ENCODE measurements at places on chromosomes 5 and 9.

DNA sequence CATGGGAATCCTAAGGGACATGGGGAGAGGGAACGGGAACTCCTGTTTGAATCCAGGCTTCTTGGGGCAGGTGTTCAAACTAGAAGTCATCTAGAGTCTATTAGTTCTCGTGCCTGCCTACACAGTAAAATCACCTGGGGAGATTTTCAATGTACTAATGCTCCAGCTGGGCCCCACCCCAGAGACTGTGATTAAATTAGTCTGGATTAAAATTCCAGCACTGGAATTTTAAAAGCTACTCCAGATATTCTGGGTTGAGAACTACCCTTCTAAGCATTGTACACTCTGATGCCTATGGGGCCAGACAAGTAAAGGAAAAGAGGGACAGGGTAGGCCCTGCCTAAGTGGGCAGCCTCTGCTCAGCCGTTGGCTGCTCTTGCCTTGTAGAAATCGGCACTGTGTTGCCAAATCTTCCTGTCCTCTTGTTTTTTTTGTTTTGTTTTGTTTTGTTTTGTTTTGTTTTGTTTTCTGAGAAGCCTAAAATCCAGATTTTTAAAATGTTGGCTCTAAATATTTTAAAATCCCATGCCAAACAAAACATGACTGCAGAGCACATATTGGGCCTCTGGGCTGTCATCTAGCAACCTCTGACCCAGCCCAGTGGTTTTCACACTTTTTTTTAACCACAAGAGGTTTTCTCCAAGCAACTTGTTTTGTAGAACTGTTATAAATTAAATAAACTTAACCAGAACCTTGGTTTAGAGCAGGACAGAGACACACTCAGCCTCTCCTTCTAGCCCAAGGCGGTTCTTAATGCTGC, 29.0 kb downstream of the ADRB2 start:
- no peak for DNase-seq

DNA sequence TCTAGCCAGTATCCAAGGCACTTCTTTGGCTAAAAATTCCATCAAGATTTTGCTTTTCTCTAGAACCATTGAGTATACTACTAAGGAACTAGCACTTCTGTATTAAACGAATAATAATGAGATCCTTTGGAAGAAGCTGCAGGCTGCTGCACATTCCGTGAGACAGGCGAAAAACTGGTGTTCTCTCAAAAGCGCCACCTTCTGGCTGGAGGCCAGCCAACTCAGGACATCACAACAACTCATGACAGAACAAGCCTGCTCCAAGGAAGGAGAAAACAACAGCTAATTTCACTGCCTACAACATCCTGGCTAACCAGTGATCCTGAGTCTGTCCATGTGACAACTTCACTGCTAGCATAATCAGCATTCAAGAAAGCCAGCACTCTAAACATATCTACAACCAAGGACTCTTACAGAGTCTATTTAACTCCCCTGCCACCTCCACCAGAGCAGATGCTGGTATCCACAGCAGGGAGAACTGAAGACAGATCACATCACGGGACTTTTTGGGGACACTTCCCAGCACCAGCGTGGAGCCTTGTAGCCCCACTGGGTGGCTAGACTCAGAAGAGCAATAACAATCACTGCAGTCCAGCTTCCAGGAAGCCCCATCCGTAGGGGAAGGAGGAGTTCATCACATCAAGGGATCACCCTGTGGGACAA, 150.5 kb downstream of the YTHDC2 start:
- peak; percentile 45 for DNase-seq

DNA sequence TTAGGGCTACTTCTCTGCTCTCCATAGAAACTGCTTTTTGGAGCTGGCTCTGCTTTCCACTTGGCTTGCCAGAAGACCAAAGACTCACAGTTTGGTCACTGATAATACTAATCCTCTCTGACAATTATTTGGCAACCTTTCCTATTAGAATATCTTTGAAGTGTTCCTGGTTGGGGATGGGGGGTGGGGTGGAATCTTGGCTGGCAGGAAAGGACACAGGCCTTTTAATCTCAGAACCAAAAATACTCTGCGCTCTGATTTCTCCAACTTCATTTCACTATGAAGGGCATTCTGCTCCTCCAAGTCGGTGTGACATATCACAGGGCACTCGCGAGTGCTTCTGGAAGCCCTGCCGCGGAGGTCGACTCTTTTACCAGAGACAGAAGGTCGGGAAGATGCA, 1329.0 kb upstream of the WWC1 start:
- no peak for DNase-seq

- DNase-seq: no peak
Measured at GRCh38 chr9:1804128-1804865, 210.8 kb upstream of the SMARCA2 start.

GRCh38 chr9:680106-680505, 161.4 kb upstream of the DMRT1 start:
- no peak for DNase-seq

- no peak for DNase-seq
Measured at GRCh38 chr5:5708367-5708919, 286.0 kb downstream of the ICE1 start.

GRCh38 chr5:4058899-4059298, 463.3 kb downstream of the IRX1 start:
- no peak for DNase-seq

DNA sequence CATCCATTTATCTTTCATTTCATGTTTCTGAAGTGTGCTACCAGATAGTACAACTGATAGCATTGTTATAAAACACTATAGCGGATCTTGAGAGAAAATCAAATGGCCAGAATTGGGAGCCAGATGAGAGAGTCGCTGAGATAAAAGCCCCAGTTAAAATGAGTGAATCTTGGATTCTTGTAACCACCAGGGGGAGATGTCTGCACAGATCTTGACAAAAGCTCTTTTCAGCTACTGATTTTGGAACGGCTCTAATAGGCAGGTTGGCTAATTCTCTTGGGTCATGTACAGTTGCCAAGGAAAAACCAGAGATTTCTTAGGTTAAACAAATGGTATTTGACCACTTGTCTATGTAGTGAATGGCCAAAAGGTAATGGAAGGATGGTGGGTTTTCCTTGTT, 21.7 kb downstream of the F2RL2 start:
- peak; percentile 62 for DNase-seq

GRCh38 chr5:22683050-22683449, 170.1 kb downstream of the CDH12 start:
- DNase-seq: no peak

- peak; percentile 69 for DNase-seq
Measured at GRCh38 chr9:35690614-35691333, 1.0 kb upstream of the TPM2 start.

DNA sequence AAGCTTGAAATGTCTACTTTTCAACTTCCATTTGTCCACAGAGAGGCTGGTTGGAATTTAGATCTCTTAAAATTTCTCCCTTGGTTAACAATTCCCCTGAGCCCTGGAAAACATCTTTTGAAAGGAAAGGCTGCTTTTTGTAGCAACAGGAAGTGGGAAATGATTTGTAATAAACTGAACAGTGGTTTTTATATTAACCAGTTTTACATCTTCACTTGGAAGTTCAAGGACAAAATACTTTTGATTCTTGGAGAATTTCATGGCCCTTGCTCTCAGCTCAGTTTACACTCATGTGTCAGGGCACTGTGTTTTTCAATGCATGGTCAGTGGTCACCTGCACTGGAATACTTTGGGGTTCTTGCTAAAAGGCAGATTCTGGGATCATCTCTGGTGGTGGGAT, 9.9 kb downstream of the MLANA start:
- DNase-seq: no peak

- peak; percentile 61 for DNase-seq
Measured at GRCh38 chr9:68560071-68560844, 19.6 kb upstream of the TMEM252 start.

DNA sequence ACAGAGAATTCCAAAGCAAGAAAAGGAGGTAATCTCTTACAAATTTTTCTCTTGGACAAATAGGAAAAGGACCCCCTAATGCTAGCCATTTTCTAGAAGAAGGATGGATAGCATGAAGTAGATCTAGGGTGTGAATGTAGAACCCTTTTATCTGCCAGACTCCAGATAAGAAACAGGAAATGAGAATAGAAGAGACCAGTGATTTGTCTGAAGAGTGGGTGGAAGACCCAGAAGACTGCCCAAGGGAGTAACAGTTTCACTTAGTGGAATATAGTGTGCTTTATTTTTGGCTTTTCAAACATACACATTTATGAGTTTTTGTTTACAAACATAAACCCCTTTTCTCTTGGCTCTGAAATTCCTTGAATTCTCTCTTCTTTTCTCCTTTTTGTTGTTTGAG, 25.0 kb downstream of the ECM2 start:
- no peak for DNase-seq

GRCh38 chr9:129146441-129146941, 31.6 kb downstream of the IER5L start:
- DNase-seq: no peak

DNA sequence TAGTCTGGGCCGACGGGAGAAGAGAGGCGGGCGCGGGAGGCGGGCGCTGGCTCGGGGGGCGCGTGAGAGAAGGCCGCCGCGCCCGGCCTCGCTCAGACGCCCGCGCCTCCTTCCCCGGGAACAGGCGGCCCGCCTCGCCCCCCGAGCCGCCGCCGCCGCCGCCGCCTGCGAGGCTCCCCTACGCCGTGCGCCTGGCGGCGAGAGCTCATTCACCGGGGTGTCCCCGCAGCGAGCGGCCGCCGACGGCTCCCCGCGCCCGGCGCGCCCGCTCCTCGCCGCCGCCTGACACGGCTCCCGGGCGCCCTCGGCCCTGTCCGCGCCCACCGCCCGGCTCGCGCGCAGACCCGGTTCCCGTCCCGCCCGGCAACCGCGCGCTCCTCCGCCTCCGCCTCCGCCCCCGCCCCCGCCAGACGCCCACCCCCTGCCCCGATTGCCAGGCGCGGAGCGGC, at the start of gene GNAQ:
Gene GNAQ, minus strand, starts transcription at position 368 of the 449 bp plus-strand sequence. CDS start 576 bp downstream, outside the sequence.
- no peak for DNase-seq
